ENCODE measurements at places on chromosomes 2 and 18.

- DNase-seq: no peak
Measured at GRCh38 chr18:62294073-62294472, 31.0 kb upstream of the TNFRSF11A start.

GRCh38 chr2:190837420-190837819, 43.2 kb upstream of the GLS start:
- DNase-seq: no peak

GRCh38 chr18:51513517-51513916, 316.0 kb upstream of the MEX3C start:
- no peak for DNase-seq

- no peak for DNase-seq
Measured at GRCh38 chr2:144704709-144705095, 184.8 kb upstream of the ZEB2 start.

DNA sequence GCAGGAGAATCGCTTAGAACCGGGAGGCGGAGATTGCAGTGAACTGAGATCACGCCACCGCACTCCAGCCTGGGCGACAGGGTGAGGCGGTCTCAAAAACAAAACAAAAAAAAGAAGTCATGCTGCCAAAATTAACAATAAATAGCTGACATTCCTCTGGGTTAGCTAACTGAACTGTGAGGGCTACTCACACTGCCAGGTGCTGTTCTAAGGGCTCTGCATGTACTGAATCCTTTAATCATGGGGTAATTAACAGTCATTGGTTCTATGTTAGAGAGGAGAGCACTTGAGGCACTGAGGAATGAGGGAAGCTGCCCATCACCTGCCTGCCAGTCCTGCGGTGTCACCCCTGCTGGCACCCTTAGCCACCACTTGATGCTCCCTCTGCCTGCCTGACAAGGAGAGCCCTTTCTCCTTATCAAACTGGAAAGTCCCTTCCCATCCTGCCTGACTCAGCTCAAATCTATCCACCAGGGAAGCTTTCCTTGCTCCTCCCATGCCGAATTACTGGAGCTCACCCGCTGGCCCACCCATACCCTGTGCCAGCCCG, 73.0 kb upstream of the RIOK3 start:
- DNase-seq: no peak
